Activated CD4-positive, alpha-beta T cell treated with anti-CD3 and anti-CD28 coated beads for 4 hours (primary cell): ENCODE measurements at places on chromosomes 1 and 21.

DNA sequence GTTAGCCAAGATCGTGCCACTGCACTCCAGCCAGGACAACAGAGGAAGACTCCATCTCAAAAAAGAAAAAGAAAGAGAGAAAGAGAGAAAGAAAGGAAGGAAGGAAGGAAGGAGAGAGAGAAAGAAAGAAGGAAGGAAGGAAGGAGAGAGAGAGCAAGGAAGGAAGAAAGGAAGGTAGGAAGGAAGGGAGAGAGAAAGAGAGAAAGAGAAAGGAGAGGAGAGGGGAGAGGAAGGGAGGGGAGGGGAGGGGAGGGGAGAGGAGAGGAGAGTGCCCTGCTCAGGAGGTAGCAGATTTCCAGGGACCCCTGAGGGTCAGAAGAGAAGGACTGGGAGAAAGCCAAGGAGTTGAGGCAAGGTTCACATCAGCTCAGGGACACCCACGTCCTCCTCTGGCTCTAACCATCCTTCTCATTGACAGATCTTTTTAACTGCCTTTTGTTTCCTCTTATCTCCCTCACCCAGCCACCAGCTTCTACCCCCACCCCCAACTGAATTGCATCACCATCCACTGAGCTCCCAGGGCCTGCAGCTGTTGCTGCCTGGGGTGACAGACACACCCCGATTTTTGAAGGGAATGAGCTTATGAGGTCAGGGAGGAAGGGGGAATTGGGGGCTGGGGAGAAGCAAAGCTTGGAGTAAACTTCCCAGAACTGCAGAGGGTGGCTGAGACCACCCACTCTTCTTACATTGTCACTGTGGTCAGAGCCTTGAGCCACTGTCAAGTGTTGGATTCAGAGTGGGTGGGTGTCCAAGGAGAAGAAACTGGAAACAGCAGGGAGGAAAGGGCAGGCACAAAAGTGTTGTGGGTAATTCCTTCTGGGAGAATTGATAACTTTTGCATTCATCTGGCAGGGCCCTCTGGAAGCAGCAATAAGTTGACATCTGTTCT, 91.6 kb downstream of the GLUL start:
- no peak for DNase-seq

DNA sequence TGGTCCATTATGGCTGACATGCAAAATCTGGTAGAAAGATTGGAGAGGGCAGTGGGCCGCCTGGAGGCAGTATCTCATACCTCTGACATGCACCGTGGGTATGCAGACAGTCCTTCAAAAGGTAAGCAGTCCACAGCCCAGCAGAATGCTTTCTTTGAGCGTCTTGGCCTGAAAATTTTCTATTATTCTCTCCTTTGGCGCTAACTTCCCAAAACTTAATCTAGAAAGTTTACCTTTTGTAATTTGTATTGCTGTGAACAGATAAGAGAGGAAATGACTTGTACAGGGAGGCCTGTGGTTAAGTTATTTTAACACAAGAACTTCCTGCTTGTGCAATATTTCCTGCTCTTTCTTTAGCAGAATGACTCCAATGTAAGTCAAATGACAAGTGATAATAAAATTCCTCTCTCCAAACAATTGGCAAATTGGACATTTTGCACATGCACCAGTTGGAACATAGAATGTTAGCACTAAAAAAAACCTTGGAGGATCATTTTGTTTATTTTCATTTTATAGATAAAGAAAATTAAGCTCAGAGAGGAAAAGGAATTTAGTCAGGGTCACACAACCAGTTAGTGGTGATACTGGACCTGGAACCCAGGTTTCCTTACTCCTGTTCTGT, 18.9 kb downstream of the CAP1 start:
- DNase-seq: no peak

GRCh38 chr21:36522219-36522808, 42.4 kb upstream of the CLDN14 start:
- DNase-seq: no peak

GRCh38 chr1:200668514-200669313, 993 bp downstream of the DDX59 start:
- DNase-seq: no peak

GRCh38 chr1:145879775-145880174, 5.9 kb downstream of the ANKRD35 start:
- DNase-seq: no peak

DNA sequence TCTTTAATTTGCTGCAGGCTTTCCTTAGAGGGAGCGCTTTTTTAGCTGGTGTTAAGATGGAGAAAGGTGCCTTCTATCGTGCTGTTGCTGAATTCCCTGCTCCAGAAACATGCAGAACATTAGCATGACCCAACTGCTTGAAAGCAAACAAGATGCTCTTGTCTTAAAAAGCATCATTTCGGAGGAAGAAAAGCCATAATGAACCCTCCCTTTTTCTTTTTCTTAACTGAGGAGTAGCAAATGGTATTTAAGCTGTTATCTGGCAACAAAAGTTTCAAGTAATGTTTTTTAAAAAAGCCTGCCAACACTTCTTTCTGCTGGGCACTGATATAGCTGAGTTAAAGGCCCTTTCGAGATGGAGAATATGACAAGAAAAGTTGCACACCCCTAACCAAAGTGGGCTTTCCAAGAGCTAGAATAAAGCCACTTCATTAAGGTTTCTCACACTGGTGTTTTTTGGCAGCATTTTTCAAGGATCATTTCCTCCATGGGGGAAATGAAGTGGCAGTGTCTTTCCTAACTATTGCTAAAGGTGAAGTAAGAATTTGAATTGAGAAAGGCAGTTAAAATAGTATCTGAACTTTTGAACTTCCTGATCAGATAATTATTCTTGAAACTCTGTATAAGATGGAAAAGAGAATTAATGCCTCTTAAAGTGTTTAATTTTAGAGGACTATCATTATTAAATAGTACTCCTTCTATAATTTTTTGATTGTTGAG, 38.8 kb downstream of the ST6GALNAC5 start:
- DNase-seq: no peak

DNA sequence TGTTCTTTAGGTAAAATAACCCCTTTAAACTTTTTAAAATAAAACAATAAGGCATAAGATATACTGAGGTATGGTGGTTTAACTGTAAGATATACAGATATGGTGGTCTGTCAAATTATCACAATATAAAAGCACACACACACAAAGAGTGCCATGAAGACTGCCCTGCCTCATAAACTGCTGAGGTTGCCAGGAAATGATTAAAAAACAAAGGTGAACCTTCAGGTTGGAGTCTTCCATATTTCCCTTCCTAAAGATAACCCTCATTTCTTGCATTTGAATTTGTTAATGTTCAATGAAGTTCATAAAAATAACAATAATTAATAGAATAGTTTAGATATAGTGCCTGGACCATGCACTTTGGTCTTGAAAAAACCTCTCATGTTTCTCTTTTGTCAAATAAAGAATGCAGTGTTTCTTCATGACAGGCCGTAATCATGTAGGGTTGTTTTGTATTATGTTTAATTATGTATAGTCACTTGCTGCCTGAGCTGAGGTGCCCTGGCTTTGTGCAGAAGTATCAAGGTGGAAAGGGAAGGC, 123.6 kb upstream of the B3GALT2 start:
- DNase-seq: no peak

DNA sequence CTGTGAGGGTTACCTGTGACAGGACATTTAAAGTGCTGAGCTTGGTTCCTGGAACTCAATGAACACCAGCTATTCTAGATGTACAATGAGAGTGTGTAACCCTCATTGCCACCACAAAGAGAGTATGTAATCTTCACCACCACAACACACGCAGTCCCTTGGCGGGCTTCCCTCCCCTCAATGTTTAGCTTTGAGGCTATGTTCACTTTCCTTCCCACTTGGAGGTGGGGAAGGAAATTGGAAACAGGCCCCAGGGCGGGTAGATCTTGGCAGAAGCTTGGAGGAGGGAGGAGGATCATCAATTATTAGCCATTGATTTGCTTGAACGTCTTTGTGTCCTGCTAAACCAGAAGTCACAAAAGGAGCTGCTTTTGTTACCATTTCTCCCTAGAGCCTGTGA, 8.3 kb upstream of the COL16A1 start:
- no peak for DNase-seq

DNA sequence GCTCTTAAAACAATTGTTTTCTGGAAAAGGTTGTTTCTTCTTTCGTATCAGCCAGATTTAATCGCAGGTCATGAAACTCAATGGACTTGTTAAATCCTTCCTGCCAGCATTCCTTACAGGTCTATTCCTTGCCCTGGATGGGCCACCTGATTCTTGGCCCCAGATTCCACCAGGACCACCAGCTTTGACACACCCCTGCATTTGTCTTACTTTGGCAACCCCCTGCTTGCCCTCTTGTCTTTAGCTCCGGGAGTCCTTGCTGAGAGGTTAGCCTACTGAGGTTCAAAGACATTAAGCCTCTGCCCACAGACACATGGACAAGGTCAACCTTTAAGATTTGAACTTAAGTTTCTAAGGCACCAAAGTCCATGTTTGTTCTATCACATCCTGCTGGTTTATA, 27.1 kb upstream of the DAB1 start:
- no peak for DNase-seq
